ENCODE measurements at places on chromosomes 3 and 15.

DNA sequence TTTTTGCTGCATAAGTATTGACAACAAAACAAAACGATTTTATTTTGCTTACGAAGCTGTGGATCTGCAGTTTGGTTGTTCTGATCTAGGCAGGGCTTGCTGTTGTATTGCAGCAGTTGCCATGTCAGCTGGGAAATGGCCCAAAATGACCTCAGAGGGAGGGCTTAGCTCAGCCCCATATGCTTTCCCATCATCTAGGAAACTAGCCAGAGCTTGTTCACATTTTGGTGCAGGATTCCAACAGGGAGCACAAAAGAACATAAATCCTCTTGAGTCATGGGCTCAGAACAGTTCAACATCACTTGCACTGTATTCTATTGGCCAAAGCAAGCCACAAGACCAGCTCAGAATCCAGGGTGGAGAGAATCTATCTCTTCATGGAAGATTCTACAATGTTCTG is 42.2 kb upstream of the ROBO2 start:
- DNase-seq = no peak

- DNase-seq = no peak
Measured at GRCh38 chr15:28915935-28916334, 30.2 kb downstream of the APBA2 start.

GRCh38 chr3:13141183-13141582 is 68.0 kb upstream of the IQSEC1 start:
- DNase-seq = no peak

DNA sequence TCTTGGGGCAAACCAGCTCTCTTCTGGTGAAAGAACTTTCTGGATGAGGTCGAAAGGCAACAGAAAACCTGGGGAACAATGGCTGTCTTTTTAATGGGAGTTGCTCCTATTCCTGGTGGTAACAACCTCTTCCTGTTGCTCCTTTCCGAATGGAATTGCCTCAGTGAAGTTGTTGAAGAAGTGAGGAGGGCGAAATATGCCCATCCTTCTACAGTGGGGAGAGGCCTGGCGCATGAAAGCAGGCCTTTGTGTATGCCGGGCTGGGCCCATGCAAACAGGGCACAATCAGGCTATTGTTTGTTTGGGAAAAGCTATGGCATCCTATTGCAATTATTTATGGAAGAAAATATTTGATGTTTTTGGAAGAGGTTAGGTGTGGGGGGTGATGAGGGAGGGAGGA is 166.9 kb downstream of the IGF1R start:
- DNase-seq = no peak

DNA sequence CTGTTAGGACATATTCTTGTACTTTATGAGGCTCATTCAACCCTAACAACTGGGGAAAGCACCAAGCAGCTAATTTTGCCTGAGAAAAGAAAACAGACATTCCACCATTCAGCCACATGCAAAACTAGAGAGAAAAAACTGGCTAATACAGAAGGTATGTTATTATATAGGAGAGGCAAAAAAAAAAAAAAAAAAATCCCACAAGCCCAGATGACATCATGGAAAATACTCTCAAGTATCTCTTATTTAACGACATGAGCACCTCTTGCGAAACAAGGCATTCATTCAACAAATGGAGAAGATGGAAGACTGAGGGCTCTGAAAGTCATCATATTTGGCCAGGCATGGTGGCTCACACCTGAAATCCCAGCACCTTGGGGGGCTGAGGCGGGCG is 61.5 kb downstream of the PRICKLE2 start:
- no peak for DNase-seq

DNA sequence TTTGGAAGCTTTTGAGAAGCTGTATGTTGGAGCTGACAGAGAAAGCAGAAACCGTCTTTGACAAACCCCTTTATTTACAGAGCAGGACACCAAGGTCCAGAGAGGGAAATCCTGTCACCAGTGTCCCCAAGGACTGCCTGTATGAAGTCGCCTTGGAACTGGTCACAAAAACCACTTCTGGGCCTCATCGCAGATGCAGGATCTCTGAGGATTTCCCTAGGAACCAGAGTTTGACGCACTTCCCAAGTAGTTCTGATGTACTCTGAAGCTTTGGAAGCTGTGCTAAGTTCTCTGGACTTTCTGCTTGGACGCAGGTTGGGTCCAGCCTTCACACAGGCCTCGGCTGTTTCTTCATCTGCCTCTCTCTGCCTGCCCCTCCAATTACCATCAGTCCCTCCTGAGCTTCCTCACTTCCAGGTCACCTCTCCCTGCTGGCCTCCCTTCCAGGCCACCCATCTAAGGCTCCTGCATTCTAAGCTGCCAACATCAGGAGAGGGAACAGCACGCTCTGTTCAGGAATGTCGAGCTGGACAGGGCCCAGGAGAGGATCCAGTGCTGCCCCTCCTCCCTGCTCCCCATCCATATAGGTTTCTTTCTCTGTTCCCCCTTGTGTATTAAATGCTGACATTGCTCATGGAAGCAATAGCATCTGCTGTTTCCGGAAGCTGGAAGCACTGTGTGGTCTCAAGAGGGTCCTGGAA is 270.8 kb downstream of the OPA1 start:
- DNase-seq = no peak

- DNase-seq = no peak
Measured at GRCh38 chr15:99057697-99058420, 47.0 kb upstream of the SYNM start.

- no peak for DNase-seq
Measured at GRCh38 chr3:195226900-195227447, 44.0 kb downstream of the XXYLT1 start.

DNA sequence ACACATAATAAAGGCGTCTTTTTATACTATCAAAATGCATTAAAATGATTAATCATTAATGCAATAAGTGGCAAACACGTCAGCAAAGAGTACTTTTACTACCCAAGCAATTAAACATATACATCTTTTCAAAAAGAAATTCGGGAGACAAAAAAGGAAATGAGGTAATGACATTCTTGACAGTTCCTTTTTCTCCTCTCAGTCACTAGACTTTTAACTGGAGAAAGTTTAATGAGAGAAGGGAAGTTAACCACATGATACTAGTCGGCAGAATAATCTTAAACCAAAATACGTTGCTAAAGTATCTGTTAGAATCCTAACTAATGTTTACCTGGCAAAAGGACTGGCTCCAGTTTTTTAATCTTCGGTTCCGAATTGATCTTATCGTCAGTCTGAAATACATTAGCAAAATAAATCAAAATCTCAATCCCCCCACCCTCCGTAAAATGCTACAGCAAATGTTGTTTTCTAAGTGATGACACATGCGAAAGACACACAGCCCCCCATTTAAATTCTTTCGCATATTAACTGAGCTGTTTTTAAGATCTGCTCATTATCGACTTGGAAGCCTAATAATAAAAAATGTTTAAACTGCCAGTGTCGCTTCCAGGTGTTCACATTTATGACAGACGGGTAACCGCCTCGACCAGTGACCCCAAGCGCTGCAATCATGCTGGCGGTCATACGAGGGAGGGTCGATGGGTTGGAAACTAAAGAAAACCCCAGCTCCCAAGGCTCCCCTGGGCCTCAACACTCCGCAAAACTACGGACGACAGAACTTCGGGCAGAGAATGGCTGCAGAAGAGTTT is 778 bp downstream of the MTMR10 start:
- no peak for DNase-seq

DNA sequence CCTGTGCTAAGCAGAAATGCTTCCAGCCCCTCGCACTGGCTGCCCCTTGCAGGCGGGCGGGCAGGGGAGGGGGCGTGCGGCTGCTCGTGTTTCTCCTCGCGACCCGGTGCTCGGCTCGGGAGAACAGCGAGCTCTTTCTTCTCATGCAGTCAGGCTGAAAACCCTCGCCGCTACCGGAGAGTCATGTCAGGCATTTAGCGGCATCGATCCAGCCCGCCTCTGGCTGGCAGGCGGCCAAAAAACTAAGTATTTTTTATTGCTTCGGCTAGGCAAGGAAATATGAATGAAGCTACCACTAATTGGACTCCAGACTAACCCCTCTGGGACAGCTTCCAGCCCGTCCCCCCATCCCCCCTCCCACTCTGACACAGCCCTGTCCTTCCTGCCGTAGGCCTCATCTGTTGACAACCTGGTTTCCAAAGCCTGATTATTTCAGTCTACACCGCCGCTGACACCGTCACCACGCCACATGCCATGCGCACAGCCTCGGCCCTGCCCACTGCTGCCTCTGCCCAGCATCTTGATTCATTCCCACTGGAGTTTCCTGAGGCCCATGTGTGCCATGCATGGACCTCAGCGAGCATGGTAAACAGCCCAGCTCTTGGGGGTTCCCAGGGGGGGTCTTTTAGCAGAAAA is 35.3 kb downstream of the TLE3 start:
- DNase-seq = peak; percentile 81

DNA sequence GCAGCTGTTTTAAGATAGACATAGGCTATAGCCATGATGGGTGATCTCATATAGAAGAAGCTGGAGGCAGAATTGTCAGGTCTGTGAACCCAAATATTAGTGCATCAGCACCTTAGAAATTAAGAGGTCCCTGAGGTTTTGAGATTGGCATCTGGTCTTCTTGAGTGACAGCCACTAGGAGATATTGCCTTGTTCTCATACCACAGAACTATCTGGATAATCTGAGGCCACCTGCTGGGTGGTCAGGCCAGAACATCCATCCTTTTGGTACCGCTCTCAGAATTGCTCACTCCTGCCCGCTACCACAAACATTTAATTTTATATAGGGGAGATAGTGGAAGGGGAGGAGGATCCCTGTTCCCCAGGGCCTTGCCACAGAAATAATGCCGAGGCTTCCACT is 210.6 kb upstream of the ZPLD1 start:
- DNase-seq = no peak

- DNase-seq = peak; percentile 40
Measured at GRCh38 chr3:195133013-195133412, 137.9 kb downstream of the XXYLT1 start.
